ENCODE measurements at places on chromosomes 11 and 22.

GRCh38 chr11:85787809-85788760 is 22.9 kb downstream of the SYTL2 start:
- no peak for DNase-seq

DNA sequence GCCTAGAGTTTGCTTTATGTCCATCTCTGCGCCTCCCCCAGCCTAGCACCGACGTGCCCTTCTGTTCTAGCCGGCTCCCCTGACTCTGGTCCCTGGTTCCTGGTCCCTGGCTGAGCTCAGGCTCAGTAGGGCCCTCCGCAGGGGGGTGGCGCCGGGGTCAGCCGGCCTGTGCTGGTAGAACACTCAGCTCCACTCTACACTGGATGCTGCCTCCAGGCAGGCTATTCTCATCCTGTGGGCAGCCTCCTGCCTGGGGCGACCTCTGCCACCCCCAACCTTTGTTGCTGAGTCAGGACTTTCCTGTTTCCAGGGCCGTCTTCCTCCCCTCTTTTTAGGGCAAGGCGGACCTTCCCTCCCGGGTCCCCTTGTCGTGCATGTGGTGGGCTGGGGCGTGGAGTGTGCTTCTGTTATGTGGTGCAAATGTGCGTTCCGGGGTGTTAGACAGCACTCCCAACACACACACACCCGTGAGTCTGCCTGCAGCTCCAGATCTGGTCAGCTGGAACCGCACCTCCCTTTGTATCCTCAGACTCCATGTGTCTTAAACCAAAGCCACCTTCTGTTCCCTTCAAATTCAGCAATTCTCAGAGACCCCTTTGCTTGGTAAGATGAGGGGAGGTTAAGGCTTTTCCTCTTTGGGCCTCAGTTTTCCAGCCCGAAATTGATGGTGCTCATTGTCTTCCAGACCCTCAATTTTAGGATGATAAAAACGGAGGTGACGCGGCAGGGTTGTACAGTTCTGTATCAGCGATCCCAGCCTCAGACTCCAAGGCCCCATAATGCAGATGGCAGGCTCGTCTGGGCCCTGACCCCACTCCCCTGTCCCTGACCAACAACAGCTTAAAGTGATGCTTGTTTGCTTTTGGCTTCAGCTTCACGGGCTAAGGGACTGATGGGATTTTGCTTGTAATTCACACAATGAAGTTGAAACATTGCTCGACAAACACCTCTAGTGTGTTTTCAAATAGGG is 1327.9 kb downstream of the BRD1 start:
- DNase-seq, result no peak

- no peak for DNase-seq
These were observed 67.8 kb downstream of the DEPDC5 start for GRCh38 chr22:31821572-31821971.

DNA sequence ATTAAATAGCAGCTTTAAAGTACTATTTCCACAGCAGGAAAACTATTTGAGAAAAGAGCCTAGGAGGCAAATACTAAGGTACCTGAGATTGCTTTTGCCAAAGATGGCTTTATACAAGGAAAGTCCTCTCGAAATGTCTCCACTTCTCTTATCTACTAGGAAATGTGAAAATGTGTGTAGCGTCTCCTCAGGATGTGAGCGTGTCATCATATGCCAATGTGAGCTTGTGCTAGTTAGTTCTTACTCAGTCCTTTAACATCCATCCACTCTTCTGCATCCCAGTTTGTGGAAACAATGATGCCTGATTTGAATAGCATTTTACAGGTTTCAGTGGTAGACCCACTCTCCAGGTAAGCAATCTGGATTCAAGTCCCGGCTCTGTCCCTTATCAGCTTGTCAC is 421.0 kb downstream of the DYNC2H1 start:
- no peak for DNase-seq

- no peak for DNase-seq
These were observed 2.2 kb upstream of the BCO2 start for GRCh38 chr11:112173152-112173551.

DNA sequence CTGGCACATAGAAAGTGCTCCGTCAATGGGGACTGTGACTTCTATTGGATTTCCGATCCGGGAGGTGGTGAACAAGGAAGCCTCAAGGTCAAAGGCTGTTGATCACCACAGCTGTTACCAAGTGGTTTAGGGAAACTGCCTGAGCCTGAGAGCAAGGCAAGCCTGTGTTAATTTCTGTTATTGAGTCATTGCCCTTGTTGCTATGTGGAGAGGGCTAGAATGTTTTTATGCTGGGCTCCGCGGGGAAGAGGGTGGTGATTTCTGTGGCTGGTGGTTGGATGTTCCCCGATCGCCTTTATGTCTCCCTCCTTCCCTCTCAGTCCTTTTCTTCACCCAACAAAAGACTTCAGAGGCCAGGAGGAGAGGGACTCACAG is 108.5 kb upstream of the ALX4 start:
- no peak for DNase-seq

DNA sequence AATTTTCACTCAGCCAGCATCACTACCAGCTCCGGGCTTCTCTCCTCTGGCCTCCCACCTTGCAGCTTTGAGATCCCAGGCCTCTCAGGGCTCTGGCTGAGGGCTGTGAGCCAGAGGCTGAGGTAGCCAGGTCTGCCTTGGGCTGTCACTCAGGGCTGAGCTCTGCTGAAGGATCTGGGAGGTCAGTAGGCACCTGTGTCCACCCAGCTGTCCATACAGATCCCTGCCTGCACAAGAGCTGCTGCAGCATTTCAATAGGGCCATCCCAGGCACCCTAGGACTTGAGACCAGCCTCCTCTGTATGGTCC is 12.6 kb downstream of the KCNQ1OT1 start:
- DNase-seq, result no peak

DNA sequence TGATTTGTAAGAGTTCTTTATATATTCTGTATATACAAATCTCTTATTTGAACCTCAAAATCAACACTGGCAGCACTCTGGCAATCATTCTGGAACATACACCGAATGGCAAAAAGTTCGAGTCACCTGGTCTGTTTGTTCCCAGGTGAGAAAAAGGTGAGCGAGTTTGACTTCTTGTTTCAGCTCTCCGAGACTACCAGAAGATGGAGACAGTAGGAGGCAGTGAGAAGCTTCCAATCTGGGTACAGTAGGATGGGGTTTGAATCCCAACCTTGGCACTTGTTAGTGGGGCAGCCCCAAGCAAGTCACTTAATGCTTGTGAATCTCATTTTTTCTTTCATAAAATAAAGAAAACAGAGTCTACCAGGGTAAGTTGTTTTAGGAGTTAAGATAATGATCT is 76.4 kb downstream of the C2CD3 start:
- no peak for DNase-seq

DNA sequence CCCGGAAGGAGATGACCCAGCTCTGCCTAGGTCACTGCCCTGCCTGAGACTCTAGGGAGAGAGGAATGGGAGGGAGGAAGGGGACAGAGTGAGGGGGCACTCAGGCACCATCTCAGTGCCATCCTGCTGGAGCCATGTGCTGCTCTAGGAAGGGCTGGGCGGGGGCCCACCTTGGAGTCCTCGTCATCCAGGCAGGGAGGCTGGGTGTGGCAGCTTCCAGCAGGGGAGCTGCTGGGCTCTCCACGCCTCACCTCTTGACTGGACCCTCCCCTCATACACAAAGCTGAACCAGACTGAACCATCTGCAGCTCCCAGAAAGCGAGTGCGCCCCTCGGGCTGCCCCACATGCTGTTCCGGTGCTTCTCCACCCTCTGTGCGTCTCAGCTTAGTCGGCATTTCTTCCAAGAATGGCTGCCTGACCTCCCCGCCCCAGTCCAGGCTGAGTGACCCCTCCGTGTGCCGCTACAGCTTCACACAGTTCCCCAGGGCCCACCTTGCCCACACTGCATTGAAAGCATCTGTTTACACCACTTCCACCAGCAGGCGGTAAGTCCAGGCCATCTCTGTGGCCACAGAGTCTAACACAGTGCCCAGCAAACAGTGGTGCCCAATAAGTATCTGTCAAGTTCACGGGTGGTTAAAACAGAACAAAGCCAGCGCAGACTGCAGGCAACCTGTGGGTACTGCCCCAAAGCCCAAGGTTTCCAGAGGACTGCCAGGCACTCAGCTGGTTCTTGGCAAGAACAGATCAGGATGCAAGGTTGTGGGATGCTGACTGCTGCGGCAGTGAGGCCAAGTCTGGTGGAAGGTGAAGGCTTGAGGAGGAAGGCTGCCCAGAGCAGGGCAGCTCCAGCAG is 9.4 kb upstream of the TRIM29 start:
- no peak for DNase-seq

- no peak for DNase-seq
These were observed 13.6 kb upstream of the NUP50 start for GRCh38 chr22:45150139-45150538.

DNA sequence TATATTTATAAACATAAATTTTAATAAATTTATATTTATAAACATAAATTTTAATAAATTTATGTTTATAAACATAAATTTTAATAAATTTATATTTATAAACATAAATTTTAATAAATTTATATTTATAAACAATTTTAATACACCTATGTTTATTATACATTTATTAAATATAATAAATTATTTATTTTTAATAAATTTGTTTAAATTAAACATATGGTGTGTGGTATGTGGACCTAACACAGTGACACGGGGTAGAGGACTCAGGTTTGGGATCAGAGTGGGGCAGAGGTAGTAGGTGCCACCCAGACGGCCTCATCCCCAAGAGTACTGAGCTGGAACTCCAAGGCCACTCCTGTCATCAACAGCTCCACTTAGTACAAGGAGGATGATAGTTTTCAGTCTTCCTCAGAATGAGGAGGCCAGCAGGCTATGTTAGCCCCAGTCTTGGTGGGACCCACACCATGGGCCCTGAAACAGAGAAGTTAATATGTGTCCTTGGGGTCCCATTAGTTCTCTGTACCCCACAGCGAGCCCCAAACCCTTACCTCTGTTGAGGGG is 46.7 kb upstream of the BID start:
- no peak for DNase-seq

GRCh38 chr11:44913502-44913901 is 37.2 kb downstream of the TP53I11 start:
- DNase-seq, result no peak

- no peak for DNase-seq
These were observed 4.9 kb downstream of the CBX6 start for GRCh38 chr22:38867124-38867455.

- no peak for DNase-seq
These were observed 9.4 kb downstream of the GSTP1 start for GRCh38 chr11:67592880-67593564.

- DNase-seq, result no peak
These were observed 377.6 kb downstream of the DCDC1 start for GRCh38 chr11:30991802-30992512.

GRCh38 chr11:117634756-117635603 is 162.0 kb downstream of the DSCAML1 start:
- no peak for DNase-seq

DNA sequence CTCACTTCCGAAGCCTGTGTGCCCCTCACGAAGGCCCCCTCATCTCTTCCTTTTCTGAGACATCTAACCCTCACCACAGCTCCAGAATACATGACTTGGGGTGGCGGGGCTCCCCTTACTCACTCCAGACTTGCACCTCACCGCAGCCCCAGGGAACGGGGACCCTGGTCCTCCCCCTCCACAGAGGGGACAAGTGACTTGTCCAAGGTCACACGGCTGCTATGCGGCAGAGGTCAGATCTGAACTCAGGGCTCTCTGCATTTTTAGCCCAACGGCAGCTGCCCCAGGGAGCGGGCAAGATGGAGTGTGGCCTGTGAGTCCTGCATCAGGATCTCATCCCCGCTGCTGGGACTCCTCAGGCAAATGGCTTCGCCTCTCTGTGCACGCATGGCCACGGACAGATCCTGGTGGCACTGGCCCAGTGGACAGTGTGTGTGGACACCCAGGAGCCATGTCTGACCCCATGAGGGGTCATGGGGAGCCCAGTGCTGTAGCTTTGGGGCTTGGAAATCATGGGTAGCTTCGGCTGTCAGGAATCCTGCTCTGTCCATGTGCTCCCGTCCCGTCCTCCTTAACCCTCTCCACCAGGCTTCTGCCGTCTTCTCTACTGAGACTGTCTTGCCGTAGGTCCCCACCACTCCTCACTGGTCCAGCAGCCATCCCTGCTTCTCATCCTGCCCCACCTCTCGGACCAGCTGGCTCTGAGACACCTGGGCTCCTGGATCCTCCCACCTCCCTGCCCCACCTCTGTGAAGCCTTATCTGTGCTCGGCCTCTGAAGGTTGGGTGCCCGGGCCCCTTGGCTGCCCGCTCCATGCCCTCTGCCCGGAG is 48.0 kb upstream of the CARS1 start:
- DNase-seq, result no peak

GRCh38 chr11:65260756-65261590 is 789 bp upstream of the POLA2 start:
- DNase-seq, result no peak

DNA sequence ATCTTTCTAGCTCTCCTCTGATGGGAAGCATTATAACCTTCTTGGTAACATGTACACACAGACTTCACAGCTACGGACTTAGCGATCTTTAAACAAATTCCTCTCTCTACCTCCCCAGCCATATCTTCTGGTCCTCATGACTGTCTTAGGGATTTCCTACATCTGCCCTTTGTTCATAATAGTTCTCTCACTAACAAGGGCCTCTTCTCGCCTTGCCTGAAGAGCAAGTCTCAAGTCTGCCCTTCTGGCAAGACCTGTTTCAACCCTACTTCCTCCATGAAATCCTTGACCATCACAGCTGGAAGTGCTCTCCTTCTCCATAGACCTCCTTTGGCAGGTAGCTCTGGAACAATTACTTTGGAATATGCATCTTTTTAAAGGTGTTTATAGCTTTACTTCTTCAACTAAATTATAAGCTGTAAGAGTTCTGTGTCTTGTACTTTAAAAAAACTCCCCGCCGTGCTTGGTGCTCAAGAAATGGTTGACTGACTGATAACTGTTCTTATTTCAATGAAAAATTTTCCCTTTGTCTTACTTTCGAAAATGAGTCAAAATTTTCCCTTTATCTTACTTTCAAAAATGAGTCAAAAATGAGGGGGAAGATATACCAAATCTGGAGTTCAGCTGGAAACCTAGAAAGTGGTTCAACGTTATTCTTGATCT is 34.7 kb downstream of the SNX19 start:
- DNase-seq, result no peak

GRCh38 chr11:102367364-102367763 is 20.4 kb downstream of the BIRC2 start:
- no peak for DNase-seq

GRCh38 chr22:38964989-38965388 is 7.6 kb downstream of the APOBEC3A start:
- DNase-seq, result no peak

DNA sequence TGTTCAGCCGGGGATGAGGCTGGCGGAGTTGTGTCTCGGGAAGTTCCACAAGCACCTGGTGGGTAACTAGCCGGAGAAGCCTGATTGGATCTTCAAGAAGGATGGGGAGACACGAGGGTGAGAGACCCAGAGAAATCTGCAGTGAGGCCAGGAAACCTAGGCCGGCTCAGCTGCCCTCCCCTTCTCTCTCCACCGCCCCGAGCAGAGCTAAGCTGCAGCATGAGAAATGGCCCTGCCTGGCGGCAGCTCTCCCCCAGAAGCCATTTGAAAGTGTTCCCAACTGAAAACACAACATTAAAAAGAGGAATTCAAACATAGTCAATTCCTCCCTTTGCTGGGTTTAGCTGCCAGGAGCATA is 77.8 kb upstream of the SHISAL1 start:
- DNase-seq, result no peak
